Stimulated activated CD4-positive, alpha-beta T cell treated with anti-CD3 and anti-CD28 coated beads, Interleukin-2, amount 100 ng/mL, for 4 hours (primary cell): ENCODE measurements at places on chromosomes 2 and 18.

DNA sequence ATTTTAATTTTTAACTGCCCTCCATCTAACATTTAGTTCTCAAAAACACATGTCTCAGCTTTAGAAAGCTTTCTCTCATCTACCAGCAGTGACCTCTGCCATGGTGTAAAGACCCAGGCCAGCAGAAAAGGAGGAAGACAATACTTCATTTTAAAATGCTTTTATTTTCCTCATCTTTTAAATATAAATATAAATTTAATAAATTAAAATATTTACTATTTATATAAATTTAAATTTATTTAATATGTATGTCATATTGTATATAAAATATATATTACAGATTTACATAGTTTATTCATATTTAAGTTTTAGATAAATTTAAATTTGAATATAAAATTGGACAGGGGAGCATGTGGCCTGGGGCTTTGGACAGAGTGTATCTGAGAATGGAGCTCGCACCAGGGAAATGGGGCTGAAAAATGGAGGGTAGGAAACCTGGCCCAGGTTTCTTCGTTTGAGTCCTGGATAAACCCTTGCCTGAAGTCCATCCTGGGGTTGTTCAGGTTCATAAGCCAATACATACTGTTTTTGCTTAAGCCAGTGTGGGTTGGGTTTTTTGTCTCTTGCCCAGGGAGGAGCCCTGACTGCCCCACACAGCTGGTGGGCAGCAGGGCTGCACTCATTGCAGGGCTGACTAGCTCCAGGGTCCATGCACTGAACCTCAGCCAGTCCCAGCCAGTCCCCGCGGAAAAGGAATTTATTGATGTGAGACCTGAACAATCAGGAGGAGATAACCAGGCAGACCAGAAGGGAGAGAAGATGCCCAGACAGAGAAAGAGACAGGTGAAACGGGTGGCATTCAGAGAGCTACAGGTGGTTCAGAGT, 77.3 kb upstream of the LAPTM4A start:
- no peak for DNase-seq

DNA sequence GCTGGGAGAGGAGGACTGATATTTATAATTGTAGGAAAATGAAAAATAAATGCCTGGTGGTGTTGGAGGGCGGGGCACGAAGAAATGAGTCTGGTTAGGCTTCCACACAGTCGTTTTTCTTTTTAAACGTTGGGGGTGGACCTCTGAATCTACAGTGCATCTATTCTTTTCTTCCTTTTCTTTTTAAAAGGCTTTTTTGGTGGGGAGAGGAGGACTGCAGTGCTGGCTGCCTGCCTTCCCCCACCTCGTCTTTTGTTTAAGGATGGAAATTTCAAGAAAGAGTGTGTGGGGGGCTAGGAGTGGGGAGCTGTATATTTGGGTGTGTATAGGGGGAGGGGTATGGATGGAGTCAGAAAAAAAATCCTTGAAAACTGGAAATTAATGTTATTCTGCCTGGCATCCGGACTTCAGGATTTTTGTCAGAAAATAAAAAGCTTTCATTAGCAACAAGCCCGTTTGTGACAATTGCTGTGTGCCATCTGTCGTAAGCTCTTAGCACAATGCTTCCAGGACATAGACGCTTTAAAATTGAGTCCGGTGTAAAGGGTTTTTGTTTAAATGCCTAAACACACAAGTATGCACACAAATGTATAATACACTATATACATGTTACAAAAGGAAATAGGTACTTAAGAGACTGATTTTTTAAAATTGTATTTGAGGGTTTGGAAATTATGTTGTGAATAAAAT, 1.1 kb downstream of the MAP2 start:
- DNase-seq, result no peak

DNA sequence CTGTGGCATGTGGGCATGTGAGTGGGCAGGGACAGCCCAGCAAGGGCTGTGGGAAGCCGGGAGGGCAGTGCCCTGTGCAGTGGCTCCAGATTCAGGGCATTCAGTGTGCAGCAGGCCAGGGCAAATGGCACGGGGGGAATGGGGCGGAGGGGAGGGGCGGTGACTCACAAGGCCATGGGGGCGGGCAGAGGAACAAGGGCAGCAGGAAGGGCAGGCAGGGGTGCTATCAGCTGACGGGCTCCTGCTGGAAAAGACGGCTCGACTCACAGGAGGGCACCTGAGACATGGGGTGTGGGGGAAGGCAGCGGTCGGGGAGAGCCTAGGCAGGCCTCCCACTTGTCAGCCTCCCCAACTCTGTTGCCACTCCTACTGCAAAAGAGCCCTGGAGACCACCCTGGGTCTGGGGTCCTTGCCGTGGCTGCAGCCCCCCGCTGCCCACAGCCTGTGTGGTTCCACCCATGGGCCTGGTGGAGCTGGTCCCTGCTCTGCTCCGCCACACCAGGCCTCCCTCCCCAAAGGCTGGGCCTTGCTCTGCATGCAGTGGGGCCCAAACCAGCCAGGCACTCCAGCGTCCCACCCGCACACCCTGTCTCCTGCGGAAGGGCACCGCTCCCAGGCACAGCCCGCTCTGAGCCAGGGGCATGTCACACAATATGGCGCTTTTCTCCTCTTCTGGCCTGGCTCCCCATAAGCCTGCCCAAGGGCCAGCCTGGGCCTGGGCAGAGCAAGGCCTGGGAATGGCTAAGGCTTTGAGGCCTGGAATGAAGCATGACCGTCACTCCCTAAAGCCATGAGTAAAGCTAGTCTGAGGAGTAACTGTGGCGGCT, 25.9 kb downstream of the HS6ST1 start:
- DNase-seq, result no peak

DNA sequence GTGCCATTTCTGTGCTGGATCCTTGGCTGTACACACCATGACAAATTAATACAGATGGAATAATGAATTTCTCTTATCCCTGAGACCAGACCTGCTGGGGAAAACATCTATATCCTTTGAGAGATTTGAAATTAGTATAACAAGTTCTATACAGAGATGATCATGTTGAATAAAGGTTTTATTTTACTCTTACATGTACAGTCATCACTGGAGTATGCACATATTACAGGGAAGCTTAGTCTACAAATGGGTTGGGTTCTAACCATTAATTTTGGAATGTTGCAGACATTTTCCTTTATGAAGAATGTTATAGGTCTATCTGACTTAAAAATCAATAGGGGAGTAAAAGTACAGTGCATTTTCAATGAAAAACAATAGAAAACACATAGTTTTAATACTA, 29.9 kb upstream of the MMADHC start:
- no peak for DNase-seq

DNA sequence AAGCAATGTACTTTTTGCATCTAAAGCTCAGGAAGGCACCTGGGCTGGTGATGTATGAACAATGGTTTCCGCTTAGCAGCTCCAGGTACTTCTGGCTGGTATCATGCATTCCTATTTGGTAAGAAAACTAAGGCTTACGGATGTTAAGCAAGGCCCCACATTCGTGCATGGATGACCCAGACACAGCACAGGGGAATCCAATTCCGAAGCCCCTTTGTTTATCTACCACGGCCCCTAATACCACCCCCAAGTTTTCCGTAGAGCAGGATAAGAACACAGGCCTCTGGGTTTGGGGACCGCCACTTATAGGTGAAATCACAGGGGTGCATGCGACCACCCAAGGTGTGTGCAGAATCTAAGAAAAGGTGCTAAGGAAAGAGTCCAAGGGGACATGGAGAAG, 192.1 kb upstream of the ID2 start:
- no peak for DNase-seq

DNA sequence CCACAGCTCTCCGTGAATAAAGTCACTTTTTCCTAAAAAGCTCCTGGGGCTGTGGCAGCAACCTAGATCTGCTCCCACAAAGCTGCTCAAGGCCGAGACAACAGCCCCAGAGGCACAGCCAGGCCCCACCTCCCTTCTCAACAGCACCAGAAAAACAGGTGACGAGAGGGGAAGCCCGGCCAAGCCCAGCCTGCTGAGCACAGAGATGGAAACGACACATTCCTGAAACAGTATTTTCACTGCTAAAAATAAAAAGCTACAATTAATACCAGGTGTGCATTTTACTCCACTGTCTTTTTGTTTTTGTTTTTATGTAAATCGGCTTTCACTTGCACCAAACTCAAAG, 199.3 kb downstream of the HDAC4 start:
- no peak for DNase-seq

DNA sequence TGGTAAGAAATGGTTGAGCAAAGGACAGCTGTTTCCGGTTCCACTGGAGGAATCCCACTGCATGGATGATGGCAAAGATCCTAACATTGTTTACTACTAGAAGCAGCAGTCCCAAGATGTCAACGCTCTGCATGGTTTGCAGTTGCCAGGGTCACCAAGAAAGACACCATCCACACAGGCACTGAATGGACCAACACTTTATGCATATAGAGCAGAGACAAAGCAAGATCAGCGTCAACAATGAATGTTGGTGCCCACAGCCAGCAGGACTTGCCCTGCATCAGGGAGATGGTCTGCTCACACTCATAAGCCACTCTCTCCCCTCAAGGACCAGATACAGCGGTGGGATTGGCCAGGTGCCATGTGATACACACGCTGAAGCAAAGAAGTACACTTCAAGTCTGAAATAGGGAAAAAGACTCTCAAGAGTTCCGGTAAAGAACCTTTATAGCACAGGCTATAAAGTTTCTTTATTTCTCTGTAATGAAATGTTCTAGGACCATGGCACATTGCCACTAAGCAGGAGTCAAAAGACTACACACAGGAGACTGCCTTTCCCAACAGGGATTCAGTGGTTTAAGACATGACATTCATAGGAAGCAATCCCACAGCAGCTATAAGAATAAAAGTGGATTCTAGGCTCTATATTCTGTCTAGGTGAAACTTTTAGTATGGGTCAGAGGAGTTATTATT, 133.2 kb upstream of the EPHA4 start:
- DNase-seq, result no peak

DNA sequence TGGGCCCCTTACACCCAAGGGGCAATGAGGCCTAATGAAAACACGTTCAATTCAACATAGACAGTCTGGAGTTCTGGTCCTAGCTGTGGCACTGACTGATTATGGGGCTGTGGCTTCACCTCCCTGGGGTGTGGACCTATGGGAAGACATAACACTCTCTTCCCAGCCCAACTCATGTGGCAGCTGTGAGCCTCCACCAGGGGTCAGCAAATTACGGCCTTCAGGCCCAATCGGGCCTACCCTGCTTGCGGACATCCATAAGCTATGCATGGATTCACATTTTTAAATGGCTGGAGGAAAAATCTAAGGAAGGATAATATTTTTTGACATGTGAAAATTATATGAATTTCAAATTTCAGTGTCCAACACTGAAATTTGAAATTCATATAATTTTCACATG, 101.3 kb downstream of the LOXHD1 start:
- DNase-seq, result no peak

- DNase-seq, result no peak
These were observed 122.1 kb downstream of the EML6 start for GRCh38 chr2:54845514-54845913.

DNA sequence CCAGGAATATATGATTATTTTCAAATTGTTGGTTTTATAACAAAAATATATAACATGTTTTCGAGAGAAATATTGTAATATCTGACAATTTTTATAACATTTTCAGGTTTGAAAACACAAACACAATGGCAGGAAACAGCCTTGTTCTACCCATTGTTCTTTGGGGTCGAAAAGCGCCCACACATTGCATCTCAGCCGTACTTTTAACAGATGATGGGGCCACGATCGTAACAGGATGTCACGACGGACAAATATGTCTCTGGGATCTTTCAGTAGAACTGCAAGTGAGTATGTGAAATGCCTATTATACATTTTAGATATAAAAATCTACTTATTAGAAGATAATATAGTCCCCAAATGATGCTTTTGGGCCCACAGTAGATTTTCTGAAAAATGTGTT, 21.2 kb downstream of the WDR7 start:
- DNase-seq, result no peak

DNA sequence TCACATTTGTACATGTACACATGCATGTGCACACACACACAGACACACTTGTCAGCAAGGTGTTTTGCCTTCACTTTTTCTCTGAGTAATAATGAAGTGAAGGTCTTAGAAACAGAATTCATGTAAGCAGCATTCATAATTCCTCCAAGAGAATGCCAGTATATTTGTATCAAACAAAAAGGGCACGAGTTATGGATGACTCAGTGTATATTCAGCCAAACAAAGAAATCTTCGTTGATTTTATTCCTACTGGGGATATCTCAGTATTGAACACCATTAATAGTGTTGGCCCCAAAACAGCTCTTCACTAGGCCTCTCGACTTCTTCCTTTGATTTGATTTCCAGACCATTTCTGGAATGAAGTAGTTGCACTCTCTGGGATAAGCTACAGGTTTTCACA, 125.3 kb downstream of the PIK3C3 start:
- DNase-seq, result no peak
